ENCODE measurements at places on chromosomes 1 and 21.

DNA sequence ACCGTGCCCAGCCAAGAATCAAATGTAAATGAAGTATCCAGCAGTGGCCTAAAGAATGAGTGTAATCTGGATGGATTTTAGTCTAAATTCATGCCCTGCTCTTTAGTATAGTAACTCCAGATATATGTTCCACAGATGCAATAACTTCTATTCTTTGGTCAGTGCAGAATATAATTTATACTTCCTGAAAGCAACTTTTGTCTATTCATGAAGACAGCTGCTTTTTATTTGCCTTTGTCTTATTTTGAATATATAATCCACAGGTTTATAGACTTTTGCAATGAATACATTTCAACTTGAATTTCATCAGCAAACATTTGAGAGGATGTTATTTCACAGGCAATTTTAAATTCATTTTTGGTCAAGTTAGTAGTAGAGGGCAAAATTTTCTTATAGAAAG, 54.4 kb downstream of the CDC42BPA start:
- DNase-seq, result no peak

DNA sequence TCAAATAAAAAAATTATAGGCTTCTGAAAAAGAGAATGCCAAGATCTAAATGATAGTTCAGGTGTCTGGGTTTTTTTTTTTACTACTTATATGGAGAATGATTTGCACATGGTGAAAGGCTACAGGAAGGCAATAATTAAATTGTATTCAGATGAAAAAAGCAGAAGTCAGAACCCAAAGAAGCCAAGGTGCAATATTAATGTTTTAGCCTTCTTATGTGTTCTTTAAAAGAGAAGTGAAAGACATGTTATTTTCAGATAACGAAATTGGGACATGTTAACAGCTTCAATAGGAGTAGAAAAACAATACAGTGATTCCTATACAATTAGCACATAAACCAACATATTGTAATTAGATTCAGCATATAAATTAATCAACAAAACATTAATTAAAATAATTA, 452.9 kb upstream of the PRMT6 start:
- no peak for DNase-seq

DNA sequence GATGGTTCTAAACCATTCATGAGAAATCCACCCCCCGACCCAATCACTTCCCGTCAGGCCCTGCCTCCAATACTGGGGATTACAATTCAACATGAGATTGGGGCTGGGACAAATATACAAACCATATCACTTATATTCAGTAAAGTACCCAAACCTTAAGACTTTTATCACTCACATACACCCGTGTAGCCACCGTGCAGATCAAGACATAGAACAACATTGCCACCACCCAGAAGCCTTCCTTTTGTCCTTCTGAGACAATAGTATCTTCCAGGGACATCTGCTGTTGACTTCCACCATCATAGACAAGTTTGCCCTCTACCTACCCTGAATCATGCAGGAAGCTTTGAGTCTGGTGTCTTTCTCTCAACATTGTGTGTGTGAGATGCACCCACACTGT, 37.5 kb downstream of the CLIC6 start:
- DNase-seq, result no peak

DNA sequence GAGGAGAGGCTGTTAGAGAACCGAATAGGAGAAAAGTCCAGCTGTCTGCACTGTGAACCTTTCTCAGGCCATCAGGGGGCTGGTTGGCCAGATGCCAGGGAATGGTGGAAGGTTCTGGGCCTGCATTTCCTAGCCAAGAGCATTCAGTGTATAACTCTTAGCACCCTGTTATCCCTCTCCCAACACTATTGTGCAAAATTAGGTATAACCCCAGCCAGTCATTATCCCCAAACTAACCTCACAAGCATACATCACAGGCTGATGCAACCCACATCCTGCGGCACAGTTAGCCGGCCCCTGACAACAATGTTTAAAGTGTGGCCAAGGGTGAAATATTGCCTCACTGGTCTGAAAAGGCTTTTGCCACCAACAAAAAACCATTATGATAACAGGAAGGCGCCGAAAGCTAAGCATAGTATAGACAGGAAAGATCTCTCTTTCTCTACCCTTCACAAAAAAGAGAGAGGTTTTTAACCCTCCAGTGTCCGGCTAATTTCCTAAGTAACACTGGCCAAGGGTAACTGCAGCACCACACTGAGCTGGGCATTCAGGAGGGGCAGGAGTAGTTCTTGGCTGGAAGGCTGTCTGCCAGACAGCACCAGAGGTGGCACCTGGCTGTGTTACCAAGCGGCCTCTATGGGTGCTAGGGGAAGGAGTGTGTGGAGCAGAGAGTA, 77.3 kb upstream of the BCAR3 start:
- no peak for DNase-seq

DNA sequence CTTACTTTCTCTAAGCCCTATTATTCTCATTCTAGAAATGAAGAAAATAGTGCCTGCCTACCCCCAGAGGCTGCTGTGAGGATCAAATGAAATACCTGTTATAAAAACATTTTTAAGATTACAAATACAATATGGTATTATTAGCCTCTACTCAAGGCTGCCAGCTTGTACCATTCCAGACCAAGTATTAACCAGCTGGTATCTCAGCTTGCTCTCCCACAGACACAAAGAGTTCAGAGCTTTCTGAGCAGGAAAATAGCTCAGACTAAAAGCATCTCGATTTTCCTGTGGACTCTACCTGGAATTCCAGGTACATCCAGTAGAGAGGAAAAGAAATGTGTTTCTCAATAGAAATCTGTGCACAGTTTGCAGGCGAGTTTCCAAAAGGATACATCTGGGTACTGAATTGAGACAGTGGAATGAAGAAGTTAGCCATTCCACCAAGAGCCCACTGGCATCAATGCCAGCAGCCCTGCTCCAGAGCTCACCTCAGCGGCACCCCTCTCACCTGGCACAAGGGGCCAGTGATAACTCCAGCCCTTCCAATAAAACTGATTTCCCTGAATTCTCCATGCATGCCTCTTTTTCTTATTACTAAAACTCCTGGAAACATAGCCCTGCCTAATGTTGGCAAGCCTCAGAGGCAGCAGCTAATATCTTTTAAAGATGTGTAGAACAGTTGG, 31.0 kb downstream of the TGFBR3 start:
- no peak for DNase-seq

- DNase-seq, result peak; percentile 54
These were observed 102.8 kb downstream of the GDAP2 start for GRCh38 chr1:117826540-117827078.

DNA sequence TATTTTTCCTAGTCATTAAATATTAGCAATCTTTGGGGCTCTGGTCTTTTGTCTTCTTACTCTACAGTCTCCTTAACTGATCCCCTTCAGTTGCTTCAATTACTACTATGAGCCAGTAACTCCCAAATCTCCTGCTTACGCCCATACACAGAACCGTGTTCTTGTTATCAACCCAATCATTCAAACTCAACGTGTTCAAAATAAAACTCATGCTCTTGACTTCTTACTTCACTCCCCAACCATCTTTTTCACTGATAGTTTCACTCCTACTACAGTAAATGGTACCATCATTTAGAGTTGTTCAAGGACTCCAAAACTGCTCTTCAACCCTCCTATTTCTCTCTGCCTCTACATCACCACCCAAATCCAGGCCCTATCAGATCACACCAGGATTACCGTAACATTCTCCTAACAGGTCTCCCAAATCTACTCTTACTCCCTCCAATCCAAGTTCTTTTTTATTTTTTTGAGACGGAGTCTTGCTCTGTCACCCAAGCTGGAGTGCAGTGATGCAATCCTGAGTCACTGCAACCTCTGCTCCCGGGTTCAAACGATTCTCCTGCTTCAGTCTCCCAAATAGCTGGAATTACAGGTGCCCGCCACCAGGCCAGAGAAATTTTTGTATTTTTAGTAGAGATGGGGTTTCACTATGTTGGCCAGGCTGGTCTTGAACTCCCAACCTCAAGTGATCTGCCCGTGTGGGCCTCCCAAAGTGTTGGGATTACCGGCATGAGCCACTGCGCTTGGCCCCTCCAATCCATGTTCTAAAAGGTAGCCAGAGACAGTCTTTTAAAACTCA, 3.0 kb downstream of the YARS1 start:
- no peak for DNase-seq
